Stimulated activated CD4-positive, alpha-beta T cell treated with anti-CD3 and anti-CD28 coated beads, Interleukin-4, amount 100 ng/mL, for 24 hours (primary cell): ENCODE measurements at places on chromosomes 2 and 18.
A peak's percentile ranks its signal among the peaks of the same experiment; 100 is the strongest.

DNA sequence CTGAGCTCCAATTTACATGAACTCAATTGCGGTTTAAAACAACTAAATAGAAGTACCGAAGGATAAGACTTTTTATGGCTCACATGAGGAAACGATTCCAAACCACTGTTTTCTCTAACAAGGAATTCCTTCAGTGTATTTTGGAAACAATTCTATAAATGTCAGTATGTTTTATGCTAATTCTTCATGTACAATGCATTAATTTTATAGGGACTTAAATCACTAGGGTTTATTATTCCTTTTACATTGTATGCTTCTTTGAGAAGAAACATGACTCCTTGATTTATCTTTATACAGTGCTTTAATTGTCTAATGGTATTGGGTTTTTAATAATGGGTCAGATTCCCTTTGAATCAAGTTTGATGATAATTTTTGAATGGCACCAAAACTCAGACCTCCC, 566.8 kb downstream of the EPHA4 start:
- no peak for DNase-seq

- peak; percentile 52 for DNase-seq
Measured at GRCh38 chr2:200306196-200306930, at the start of gene SPATS2L. Gene SPATS2L (plus strand): TSS chr2:200306693. CDS start chr2:200389245, 82,552 bp downstream.

GRCh38 chr18:8607776-8608742, 1.2 kb upstream of the RAB12 start:
- DNase-seq = no peak

DNA sequence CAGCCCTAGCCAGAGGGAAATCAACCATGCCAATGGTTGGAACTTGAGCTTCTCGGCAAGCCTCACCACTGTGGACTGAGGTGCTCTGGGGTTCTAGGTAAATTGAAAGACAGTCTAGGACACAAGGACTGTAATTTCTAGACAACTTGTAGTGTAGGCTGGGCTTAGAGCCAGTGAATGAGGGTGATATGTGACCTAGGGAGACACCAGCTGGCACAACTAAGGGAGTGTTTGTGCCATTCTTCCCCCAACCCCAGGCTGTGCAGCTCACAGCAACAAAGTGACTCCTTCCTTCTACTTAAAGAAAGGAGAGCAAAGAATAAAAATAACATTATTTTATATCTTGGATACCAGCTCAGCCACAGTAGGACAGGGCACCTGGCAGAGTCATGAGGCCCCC, 1690.7 kb upstream of the TMEFF2 start:
- no peak for DNase-seq

DNA sequence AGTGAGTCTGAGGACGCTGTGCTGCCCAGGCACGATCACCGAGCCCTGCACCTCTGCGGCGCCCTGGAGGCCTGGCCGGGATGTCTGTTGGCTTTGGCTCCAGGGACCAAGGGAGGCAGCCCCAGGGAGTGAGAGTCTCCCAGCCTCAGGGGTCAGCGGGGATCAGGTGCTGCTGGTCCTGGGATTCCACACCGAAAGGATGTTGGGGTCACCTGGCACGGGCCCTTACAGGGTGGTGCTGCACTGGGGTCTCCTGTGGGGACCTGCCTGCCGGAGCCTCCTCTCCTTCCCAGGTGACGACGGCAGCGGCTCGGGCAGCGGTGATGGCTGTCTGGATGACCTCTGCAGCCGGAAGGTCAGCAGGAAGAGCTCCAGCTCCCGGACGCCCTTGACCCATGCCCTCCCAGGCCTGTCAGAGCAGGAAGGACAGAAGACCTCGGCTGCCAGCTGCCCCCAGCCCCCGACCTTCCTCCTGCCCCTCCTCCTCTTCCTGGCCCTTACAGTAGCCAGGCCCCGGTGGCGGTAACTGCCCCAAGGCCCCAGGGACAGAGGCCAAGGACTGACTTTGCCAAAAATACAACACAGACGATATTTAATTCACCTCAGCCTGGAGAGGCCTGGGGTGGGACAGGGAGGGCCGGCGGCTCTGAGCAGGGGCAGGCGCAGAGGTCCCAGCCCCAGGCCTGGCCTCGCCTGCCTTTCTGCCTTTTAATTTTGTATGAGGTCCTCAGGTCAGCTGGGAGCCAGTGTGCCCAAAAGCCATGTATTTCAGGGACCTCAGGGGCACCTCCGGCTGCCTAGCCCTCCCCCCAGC, 30.5 kb downstream of the GPC1 start:
- DNase-seq = no peak

- DNase-seq = no peak
Measured at GRCh38 chr18:1760901-1761300, 810.4 kb downstream of the METTL4 start.

GRCh38 chr2:57549642-57550102, 496.9 kb upstream of the VRK2 start:
- DNase-seq = no peak

GRCh38 chr2:161243312-161243711, 64.9 kb upstream of the PSMD14 start:
- DNase-seq = no peak

DNA sequence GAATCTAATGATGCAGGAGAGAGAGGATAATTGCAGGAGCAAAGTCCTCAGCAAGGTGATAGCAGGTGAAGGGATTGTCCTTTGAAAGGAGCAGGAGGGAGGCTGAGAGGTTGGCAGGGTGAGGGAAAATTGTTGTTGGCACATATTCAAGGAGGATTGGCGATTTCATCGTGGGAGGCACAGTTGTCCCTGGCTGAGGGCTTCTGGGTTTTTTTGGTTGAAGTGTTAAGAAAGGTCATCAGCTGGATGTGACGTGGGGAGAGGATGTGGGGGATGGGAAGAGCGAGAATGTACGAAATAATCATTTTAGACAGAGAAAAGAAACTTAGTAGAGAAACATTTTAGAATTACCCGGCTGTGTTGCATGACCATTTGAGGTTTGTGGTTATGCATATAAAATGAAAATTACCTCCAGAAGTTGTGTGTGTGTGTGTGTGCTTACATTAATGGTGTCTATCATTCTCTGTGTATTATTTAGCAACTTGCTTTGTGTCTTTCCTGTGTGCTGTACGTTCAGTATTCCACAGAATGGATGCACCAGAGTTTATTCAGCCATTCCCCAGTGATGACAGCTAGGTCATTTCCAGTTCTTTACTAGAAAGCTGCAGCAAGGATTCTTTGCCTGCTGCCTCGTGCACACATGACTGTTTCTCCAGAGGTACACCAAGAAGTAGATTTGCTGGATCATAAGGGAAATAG, 67.6 kb downstream of the SDC1 start:
- DNase-seq = no peak

DNA sequence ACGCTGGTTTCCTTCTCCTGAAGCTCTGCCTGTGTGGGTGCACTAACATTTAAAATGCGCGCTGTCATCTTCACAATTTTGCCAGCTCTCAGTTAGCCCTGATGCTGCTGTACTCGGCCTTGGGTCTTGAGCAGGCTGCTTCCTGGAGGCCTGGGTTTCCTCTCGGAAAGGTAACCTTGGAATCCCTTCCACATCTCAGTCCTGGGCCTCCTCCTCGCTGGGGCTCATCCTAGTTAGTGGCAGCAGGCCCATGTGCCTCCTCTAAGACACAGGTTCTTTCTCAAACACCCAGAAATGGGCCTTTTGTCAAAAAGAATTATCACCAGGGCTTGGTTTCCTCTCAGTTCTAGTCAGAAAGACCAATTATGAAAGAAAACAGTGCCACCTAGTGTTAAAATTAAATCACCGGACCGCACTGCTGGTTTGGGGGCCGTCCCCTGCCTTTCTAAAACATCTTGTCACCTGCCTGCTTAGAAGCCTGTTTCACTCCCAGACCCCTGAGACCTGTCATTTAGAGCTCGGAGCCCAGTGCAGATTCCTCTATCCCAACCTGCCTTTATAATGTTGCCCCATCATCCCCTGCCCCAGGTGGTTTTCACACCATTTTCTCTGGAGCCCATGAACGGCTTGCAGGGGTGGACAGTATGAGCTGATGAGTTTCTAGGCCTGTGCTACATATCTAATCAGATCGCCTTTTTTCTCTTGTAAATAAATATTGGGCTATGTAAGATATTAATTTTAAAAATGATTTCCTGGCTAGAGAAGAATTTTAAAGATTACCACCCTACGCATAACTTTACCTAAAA, 42.4 kb downstream of the HK2 start:
- peak; percentile 43 for DNase-seq

DNA sequence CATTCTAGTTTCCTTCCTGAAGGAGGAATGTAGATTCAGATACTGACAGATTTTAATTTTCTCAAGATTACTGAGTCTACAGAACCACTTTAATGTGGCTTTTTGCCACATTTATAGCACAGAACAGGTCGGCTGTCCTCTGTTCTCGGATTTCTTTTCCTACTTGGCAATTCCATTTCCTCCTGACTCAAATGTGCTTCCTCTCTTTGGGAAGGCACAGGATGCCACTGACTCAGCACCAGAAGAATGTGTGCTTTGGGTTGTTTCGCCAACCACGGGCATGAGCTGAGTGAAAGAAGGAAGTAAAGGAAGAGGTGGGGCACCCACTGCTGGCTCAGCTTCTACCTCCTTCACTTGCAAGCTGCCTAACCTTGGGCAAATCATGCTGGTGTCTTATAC, 970.6 kb upstream of the ACVR2A start:
- DNase-seq = no peak

DNA sequence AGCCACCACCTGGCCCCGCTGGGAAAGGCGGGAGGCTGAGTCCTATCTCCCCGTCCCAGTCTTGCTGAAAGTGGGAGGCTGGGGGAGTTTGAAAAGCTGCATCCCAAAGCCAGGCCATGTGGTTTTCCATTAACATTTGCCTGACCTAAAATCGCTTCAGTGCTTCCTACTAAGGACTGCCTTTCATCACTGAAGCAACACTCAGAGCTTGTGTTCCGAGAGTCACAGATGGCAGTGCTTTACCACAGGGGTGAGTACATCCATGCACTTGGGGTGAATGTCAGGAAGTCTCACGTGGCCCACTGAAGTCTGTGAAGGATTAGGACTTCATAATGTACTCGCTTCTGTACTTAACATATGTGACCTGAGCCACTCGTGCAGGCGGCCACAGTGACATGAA, 43.3 kb downstream of the PXDN start:
- DNase-seq = no peak

DNA sequence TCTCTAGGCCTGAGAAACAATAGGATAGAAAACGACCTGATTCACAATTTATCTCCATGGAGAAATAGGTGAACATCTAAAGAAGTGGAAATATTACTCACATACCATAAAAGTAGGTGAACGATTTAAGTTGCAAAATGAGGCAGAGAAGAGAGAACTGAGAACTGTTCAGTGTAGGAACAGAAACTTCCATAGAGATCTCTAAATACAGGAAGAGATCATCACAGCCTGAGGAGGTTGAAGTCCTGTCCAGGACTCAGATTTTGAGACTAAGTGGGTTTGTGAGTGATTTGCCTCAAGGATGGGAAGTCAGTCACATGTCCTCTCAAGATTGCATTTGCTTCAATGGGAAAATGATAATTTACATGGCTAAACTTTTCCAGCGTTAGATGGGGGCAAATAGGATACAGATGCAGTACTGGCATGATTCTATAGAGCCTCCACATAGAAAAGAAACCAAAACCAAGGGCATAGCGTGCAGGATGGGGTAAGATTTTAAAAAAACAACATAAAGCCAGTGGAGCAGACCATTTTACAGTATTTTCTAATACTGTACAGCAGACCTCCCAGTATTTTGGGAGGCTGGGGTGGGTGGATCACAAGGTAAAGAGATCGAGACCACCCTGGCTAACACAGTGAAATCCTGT, 68.8 kb downstream of the MEP1B start:
- no peak for DNase-seq

DNA sequence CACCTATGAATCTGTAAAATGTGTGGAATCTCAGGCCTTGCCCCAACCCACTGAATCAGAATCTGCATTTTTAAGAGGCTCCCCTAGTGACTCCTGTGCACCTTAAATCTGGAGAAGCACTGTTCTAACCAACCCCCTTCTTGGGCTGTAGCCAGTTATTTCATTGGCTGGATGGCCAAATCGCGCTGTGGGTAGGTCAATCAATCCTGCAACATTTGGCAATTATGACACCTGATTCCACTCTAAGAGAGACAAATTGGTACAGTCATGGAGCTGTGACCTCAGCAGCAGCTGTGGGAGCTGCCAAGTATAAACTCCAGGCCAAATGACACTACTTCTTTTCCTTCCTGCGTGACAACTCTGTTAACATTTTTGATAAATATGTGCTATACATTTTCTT, 208.7 kb downstream of the CLIP4 start:
- no peak for DNase-seq

DNA sequence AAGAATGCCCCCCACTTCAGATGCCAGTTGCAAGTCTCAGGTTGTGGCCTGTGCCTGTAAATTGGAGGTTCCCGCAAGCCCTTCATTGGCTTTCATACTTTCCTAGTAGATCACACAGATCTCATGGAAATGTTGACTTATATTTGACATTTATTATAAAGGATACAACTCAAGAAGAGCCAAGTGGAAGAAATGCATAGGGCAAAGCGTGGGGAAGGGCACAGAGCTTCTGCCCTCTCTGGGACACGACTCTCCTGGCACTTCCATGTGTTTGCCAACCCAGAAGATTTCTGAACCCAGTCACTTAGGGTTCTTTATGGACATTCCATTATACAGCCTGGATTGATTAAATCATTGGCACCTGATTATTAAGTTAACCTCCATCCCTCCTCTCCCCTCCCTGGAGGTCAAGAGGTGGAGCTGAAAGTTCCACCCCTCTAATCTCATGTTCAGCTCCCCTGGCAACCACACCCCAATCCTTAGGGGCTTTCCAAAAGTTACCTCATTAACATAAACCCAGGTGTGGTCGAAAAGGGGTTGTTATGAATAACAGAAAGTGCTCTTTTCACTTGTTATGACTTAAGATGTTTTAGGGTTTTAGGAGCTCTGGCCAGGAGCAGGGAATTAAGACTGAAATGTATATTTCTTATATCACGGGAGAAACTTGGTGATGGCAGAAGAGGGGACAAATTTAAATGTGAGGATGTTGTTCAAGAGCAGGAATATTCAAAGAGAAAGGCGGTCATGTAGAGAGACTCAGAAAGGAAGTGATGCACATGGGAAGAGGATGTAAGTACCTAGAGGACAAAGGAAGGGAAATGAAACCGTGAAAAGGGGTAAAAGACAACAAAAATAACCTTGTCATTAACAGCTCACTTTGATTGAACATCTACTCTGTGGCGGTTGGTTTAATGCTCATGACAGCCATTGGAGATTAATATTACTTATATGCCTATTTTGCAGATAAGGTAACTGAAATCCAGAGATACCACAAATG, 31.8 kb downstream of the SP100 start:
- peak; percentile 51 for DNase-seq

- DNase-seq = no peak
Measured at GRCh38 chr18:27724362-27724761, 452.6 kb downstream of the CDH2 start.

DNA sequence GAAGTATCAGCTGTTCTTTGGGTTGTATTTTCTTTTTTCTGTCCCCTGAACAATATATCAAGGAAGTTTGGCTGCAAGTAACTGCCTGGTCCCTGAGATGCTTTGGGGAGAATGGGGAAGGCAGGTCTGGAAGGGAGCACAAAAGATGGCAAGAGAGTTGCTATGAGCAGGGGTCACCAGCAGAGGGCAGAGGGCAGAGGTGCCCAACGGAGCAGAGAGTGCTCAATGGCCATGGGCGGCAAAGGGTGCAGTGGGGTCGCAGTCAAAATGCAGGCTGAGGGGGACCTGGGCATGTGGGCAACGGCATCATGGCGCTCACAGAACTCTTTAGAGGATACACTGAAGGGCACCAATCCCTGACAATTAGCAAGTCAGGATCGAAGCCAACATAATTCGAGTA, 107.7 kb upstream of the ATP8B1 start:
- no peak for DNase-seq
